ENCODE measurements at places on chromosomes 1 and 21. TPM values are rescaled to one million over a fixed set of nuclear protein-coding genes. Genes with fewer than 3 reads are reported as not detected.

Gene FASLG
- total RNA-seq: not detected

Gene S100A8
- total RNA-seq: not detected

Gene KAZN
- total RNA-seq: 10.9 TPM

Gene LPAR3
- total RNA-seq: 10.2 TPM

Gene ZBTB8B
- not detected for total RNA-seq

Gene AXDND1
- total RNA-seq: 0.47 TPM

Gene GNAT2
- total RNA-seq: not detected

Gene SLAMF1
- not detected for total RNA-seq

Gene GJA5
- total RNA-seq: 75.8 TPM

Gene C1orf87
- not detected for total RNA-seq

Gene EXO1
- 2.5 TPM for total RNA-seq

Gene LCE3A
- total RNA-seq: not detected

Gene ENTREP3
- 3.6 TPM for total RNA-seq
